ENCODE measurements at places on chromosomes 1 and 21.

DNA sequence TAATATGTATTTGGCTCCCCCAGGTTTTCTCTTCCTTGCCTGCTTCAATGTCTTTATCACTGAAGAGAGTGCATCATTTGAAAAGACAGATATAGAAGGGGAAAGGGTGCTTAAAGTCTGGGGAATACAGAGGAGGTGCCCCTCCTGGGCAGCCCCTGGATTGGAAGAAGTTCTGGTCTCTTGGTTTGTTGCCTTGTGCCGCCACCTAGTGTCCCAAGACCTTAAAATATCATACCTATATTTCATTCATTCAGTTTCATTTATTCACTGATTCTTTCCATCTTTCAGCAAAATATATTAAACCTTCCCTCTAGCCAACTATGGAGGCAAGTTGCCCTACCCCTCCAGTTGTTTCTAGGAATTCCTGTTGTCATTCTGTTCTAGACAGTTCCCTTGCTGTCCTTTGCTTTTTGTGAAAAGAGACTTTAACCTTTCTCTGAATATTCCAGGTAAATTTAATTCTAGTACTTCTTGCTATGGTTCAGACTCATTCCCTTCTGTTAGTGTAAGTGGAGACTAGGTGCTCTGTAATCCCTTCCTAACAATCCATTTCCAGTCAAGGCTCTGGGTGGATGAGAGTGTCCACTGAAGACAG lies 56.1 kb downstream of the MEF2D start:
- DNase-seq: no peak

DNA sequence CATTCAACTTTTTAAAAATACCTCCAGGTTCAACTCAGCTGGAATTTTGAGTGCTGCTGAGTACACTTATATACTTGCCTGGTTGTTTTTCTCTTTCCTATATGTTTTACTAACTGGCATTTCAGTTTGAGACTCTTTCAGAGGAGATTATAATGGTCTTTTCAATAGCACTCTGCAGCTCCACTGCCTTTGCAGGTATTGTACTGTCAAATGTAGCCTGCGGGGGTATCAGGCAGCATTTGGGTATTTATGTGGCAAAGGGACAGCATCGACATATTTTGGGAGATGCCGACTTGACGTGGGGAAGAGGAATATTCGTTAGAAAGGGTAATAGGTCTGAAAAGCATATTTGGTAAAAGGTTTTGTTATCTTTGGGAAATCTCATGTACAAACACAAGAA lies 11.1 kb upstream of the TGFBR3 start:
- DNase-seq: no peak

- DNase-seq: no peak
These were observed 16.2 kb downstream of the OLFML2B start for GRCh38 chr1:162007466-162007865.

DNA sequence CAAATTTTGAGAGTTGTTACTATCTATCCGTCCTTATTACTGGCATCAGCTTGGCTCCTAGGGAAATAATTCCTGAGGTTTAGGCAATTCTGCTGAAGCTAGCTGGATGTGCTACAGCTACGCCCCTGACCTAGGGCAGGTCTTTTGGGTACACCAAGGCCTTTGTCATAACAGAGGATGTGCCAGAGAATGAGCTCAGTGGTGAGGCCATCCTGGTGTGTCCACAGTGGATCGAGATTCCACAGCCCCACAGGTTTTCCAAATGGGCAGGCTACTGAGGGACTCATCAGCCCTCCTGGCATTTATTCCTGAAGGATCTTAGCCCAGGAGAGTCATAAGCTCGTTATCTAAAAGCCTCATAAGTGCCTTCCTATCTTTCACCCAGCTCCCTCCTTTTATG lies 475.2 kb upstream of the USP24 start:
- DNase-seq: no peak

DNA sequence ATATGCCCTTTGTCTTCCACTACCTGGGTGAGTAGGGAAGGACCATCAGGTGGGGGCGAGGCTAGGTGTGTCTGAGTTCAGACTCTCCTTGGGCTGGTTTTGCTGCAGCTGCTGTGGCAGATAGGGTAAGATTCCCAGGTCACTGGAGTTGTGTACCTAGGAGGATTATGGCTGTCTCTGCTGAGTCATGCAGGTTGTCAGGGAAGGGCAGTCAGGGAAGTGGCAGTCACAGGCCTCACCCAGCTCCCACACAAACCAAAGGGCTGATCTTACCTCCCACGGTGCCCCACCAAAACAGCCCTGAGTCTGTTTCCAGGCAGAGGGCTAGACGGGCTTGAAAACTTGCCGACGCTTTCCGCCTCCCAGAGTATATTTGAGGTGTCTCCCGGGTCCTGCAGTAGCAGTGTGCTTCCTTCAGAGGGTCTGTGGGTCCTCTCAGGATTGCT lies 201.6 kb upstream of the PLXNA2 start:
- no peak for DNase-seq
